ENCODE measurements at places on chromosomes 6 and 20.

GRCh38 chr20:50146732-50147662 lies 6.5 kb downstream of the PEDS1 start:
- DNase-seq = peak; percentile 80

- DNase-seq = no peak
Measured at GRCh38 chr20:41572010-41572572, 46.1 kb downstream of the CHD6 start.

DNA sequence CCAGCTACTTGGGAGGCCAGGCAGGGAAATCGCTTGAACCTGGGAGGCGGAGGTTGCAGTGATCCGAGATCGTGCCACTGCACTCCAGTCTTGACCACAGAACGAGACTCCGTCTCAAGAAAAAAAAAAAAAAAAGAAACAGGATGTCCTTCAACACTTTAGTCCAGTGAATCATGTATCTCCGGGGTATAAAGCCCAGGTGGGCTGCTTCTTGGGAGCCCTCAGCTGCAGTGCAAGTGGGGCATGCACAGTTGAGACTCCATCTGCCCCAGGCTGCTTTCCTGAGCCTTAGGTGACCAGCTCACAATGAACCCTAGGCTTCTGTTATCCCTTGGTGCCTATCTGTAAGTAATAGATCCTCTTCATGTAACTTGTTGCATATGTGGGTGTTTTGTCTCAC lies 187.1 kb upstream of the RNF24 start:
- no peak for DNase-seq

DNA sequence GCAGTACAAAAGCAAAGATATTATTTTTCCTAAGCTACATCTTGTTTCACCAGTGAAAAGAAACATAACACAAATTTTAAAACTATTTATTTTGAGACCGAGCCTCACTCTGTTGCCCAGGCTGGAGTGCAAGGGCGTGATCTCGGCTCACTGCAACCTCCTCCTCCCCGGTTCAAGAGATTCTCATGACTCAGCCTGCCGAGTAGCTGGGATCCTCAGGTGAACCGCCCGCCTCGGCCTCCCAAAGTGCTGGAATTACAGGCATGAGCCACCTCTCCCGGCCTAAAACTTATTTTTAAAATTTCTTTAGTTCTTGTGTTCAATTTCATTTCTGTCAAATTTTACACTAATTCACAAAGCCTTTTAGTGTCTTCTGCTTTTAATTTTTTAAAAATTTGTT lies 5.9 kb downstream of the SRSF12 start:
- DNase-seq = no peak

DNA sequence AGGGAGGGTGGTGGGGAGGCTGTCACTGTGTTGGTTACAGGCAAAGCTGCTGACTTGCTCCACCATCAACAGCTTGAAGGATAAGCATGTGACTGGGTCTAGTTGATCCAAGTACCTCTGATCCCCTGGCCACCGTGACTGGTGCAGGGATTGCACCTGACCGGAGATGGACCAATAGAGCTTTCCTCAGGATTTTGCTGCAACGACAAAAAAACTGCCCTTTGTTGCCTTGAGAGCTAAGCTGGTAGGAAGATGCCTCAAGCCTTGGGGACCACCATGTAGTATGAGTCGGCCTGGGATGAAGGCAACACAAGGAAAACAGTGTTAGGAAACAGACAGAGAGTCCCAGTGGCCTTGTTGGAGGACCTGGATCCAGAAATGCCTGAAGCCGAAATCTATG lies 1.8 kb downstream of the OCSTAMP start:
- no peak for DNase-seq

GRCh38 chr20:64056889-64057627 lies 5.9 kb upstream of the TCEA2 start:
- no peak for DNase-seq

DNA sequence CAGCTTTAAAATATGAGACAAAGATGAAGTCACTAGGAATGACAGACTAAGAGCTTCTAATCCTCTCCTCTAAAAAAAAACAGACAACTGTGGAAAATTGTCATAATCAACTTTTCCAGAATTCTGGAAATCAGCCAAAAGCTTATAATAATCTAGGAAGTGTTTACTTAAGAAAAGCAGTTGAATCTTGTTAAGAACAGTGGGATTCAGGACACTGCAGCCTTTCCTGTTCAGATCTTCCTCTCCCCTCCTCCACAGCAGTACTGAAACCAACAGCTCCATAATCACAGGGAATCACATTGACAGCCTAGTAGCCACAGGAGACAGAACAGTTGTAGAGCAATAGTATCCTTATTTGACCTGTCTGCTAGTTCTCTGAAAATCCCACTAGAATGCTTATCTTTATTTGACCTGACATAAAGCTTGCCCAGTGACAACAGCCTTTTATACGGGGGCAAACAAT lies 41.6 kb downstream of the IBTK start:
- no peak for DNase-seq

- DNase-seq = no peak
Measured at GRCh38 chr6:141726248-141726647, 406.5 kb upstream of the GJE1 start.
